ENCODE measurements at places on chromosomes 1 and 21. TPM values are rescaled to one million over a fixed set of nuclear protein-coding genes. Genes with fewer than 3 reads are reported as not detected.
A peak's percentile ranks its signal among the peaks of the same experiment; 100 is the strongest.

The CD53 gene
- 171 TPM for total RNA-seq

The PLD5 gene
- 0.87 TPM for total RNA-seq

The TDRD10 gene
- total RNA-seq: 21.7 TPM

The EDN2 gene
- total RNA-seq: not detected

The CFAP298 gene
- total RNA-seq: 30.7 TPM

DNA sequence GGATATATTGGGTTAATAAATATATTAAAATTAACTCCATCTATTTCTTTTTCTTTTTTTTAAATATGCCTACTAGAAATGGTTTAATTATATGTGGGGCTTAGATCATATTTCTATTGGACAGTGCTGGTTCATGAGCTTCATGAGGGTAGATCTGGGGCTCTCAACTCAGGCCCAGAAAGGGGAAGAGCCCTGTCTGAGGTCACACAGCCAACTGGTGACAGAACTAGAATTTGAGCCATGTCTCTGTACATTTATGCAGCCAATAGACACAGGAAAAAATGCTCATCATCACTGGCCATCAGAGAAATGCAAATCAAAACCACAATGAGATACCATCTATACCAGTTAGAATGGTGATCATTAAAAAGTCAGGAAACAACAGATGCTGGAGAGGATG, 5.1 kb upstream of the EPHB2 start:
- no peak for DNase-seq

- DNase-seq: peak; percentile 46
These were observed 75.4 kb upstream of the ACTRT2 start for GRCh38 chr1:2945821-2946231.

DNA sequence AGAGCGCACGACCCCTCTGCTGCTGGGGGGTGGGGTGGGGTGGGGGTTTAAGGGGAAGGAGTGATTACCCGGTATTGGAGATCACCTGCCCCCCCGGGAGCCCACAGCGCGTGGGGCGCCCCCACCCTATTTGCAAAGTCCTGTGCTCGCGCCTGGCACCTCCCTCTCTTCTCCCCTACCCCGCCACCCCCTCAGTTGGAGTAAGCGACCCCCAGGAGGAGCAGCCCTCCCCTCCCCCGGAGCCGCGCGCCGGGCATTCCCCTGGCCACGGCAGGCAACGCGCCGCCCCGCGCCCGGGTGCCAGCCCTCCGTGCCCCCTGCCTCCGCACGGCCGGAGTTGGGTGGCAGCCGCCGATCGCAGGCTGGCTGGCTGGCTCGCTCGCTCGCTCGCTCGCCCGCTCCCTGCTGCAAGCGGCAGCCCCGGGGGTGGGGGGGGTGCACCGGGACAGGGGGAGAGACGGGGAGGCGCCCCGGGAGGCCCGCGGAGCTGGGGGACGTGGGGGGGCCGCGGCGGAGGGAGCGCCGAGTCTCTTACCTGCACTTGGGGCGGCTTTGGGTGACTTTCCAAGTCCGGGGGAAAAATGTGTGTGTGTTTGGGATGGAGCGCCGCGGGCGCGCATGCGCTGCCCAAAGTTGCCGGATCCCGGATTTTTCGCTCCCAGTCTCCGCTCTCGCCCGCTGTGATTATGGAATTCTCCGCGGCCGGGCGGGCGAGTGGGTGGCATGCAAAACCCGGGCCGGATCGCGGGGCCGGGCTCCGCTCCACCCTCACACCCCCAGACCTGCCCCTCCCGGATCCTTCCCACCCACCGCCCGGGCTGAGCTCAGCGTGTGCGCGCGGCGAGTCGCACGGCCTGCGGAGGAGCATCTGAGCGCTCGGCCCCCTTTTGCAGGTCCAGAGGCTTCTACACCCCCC, at the start of gene CASZ1:
Gene CASZ1, minus strand, starts transcription at position 618 of the 916 bp plus-strand sequence. CDS start 102,757 bp downstream, outside the sequence.
- peak; percentile 92 for DNase-seq

DNA sequence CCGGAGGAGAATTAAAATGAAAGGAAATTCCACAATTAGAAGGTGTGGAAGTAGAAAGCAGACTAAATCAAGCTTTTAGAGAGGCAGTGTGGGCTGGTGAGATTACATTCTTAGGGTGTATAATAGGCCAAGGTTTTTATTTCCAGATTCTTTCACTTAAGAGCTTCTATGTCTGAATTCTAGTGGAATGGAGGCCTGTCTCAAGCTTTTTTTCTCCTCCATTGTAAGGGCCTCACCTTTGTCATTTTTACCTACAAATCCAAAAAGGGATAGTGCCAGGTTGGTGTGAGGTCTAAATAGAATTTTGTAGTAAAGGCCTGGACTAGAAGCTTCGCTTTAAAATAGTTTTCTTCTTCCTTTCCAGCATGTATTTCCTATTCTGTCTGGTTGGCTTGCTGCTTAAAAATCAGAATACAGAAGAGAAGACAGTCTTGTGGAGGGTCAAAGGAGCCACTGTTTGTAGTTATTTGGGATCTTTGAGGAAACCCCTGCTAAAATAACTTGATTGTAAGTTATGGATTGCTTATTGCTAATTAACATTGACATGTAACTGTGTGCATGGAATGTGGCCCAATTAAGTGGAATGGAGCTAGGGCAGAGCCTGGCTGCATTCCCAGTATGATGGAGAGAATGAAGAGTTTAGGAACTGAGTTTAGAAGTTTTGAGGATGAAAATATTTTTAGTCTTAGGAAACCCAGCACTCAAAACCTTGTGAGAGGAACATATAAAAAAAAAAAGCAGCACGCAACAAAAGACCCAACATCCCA, 162.5 kb upstream of the B3GALT2 start:
- DNase-seq: no peak

DNA sequence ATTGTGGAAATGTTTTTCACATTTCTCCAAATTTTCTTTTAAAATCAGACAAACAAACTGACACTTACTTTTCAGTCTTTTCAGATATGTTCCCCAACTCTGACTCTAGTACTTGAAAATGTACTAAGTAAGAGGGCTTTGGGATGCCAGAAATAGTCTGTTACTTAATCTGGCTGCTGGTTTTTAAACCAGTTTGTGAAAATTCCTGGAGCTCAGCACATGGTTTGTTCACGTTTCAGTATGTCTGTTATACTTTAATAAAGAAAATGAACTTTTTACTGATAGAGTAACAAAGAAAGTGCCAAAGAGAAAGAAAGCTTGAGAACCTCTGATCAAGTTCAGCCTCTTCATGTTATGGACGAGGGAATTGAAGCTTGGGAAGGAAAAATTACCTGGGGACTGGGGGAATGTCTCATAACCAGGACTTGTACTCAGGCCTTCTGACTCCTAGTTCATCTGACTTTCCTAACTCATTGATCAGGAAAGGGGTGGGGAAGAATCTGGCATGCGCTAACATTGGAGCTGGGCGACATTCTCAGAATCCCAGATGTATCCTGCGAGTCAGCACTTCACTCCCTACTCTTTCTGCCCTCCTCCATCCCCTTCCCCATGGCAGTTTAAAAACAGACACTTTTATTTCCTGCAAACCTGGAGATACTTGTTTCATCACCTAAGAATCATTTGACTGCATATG, 30.8 kb upstream of the DNAJC6 start:
- no peak for DNase-seq

DNA sequence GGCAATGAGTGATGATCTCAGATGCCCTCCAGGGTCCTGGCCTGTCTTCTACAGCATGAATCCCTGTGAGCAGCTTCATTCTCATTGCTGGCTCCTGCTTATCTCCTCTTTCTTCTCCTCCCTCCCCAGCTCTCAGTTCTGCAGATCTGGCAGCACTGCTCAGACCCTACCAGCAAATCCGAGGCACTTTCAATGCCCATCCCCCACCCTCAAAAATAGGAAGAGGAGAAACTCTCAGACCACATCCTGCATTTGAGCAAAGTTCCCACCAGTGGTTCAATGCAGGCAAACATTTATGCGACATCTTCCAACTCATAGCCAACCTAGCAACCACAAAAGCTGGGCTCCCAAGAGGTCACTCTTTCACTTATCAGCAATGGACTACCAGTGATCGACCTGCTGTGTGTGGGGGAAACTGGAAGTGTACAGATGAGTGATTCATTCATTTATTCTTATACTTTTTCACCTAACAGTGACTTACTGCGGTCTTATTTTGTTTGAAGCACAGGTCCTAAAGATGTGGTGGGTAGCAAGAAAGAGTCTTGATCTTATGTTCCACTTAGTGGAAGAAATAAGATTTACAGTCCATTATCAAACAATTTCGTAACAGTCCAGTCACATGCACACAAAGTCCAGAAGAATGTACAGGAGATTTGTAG, 5.8 kb upstream of the CHI3L2 start:
- DNase-seq: no peak

- no peak for DNase-seq
These were observed 25.6 kb downstream of the AGMAT start for GRCh38 chr1:15559189-15559810.

DNA sequence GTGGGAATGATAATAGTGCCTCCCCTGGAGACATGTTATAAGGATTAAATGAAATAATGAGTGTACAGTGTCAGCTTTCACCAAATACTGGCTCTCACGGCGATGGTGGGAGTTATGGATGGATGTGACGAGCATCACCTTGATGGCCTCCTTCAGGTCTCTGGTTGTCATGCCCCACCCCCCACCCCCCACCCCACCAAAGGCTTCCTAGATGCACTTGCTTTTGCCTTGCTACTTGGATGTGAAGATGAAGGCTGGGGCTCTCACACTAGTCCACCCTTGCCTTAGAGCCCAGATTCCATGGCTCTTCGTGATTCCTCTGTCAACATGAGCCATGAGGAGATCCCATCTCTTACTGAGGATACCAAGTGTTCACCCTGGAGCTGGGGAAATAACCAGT, 412.3 kb downstream of the NPHP4 start:
- no peak for DNase-seq

GRCh38 chr1:157085421-157085820, 14.2 kb downstream of the ETV3L start:
- DNase-seq: peak; percentile 21

DNA sequence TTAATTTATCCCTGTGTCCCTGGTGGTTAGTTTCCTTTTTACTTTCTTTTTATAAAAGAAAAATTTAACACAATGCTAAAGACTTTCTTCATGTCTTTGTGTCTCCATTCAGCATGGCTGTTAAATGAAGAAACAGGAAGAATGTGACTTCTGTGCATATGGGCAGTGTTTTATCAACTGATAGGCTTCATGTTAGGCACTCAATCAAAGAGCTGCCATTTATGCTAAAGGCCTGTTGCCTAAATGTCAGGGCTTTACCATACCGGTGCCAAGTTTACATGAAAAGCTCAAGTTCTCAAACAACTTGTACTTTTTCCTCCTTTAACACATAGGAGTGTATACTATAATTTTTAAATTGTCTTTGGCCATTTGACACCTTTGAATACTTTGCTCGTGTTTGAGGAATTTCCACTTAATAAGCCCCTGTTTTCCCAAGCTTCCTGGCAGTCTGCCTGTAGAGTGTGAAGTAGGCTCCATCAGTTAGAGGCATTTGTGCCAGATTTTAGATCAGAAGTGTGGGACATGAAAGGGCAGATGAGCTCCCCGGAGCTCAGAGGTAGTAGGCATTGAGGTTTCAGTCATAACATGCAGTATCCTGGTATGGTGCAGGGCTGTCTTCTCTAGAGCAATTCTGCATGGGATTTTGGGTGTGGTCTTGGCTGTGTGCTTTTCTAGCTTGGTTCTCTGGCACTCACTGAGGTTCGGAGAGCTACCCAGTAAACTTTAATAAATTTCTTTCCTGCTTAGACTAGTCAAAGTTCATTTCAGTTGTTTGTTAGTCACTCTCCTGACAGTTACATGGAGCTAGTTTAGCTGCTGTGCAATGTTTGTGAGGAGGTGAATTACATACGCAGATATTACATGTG, 119.0 kb downstream of the LEPR start:
- no peak for DNase-seq

DNA sequence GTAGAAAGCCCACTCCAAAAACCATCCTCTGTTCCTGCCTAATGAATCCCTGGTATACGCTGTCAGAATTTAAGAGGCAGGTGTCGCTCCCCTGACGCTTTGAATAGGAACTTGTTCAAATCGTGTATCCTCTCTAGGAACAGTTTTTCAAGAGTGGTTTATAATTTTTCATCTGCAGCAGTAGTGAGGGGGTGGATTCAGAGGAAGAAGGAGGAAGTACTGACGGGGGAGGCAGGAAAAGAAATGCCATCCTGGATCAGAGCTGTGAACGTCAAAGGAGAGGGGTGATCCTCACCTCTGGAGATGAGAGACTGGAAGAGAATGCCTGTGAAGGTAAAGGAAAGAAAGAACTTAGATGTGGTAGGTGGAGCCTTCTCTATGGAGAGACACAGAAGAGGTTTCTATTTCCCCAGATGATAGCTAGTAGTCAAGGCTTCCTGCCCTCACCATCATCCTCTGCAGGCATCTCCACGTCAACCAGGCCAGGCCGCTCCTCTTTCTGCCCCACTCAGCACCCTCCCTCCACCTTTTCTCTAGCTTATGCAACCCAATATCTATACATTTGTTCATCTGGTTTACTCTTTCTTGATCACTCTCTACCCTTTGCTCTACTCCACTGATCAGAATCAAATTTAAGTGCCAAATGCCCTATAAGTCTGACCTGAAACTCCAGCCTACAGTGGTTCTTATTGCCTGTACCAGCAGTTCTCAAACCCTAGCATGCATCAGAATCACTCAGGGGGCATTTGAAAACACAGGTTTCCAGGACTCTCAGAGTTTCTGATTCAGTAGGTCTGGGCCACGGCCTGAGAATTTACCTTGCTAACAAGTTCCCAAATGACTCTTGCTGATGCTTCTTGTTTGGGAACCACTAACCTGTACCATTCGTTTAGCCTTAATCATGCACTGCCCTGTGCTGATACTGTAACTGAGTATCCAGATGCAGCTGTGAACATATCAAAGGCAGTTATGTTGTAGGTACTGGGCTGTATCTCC, 13.1 kb upstream of the BCL9 start:
- DNase-seq: no peak

DNA sequence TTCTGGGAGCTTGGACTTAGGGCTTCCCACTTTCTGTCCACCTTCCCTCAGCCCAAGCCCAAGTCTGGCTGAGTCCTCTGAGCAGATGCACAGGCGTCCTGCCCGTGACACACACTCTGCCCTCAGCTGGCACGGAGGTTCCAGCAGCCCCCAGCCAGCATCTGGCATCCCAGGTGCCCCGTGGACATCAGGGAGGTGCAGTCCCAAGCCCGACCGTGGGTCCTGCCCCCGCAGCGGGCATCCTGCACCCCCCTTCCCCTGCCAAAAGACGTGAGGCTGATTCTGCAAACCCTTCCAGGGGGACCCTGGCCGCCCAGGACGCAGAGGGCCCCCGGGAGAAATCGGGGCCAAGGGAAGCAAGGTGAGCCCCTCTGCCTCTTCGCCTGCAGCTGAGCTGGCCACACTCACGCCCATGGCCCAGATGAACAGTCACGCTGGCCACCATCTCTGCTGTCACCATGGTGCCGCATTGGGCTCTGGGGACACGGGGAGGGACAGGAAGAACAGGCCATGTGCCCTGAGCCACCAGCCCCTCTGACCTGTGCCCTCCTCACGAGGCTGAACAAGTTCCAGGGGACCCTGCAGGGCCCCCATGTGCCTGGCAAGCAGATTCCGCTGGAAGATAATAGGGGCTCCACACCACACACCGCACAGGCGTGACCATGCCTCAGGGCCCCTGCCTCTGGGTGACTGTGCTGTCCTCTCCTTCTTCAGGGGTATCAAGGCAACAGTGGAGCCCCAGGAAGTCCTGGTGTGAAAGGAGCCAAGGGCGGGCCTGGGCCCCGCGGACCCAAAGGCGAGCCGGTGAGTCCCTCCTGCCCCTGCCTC, 20.6 kb downstream of the COL6A2 start:
- peak; percentile 52 for DNase-seq
